Renal cortex interstitium (tissue), 15 donors: ENCODE measurements at places on chromosomes 3 and 15. TPM values are rescaled to one million over a fixed set of nuclear protein-coding genes. Genes with fewer than 3 reads are reported as not detected.

Gene RPL39L
- polyA plus RNA-seq = 19.5 TPM

Gene PLA2G4B
- 24.3 TPM for polyA plus RNA-seq

Gene GATM
- 276 TPM for polyA plus RNA-seq

Gene CNTN3
- polyA plus RNA-seq = 7.1 TPM

Gene DOCK3
- 1.4 TPM for polyA plus RNA-seq

Gene SI
- not detected for polyA plus RNA-seq

Gene RETNLB
- not detected for polyA plus RNA-seq

DNA sequence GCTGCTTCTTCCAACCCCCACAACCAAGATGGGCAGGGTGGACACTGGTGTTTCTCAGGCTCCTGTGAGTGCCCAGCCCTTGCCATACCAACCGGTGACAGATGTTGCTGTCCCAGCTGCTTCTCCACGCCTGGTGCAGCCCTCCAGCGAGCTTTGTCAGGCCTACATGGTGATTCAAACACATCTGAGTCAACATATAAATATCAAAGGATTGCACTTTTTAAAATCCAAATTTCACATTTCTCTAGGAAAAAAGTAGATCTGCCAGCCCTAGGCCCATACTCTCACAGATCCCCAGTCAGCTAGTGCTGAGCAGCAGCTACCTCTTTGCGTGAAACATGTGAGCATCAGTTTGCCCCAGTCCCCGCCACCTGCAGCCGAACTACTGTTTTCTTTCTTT is 52.7 kb downstream of the RPN1 start:
- no peak for DNase-seq

- DNase-seq = no peak
These were observed 36.3 kb upstream of the HERC1 start for GRCh38 chr15:63870043-63870394.

- no peak for DNase-seq
These were observed 69.4 kb downstream of the AAGAB start for GRCh38 chr15:67185051-67185450.

DNA sequence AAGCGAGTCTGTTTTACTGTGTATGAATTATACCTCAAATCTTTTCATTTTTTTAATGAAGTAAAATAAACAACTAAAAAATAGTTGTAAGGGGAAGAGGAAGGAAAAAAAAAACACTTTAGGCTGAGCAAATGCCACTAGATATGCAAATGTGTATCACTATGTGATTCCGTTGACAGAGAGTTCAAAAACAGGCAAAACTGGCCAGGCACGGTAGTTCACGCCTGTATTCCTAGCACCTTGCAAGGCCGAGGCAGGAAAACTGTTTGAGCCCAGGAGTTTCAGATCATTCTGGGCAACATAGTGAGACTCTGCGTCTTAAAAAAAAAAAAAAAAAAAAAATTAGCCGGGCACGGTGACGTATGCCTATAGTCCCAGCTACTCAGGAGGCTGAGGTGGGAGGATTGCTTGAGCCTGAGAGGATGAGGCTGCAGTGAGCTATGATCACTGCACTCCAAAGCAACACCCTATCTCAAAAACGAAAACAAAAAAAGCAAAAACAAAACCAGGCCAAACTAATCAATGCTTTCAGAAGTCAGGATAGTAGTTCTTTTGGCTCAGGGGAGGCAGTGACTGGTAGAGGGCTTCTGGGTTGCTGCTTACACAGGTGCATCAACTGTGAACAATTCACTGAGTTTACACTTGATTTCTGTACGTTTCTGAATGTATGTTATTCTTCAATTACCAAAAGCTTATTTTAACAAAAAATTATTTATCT is 7.4 kb downstream of the PRC1 start:
- no peak for DNase-seq

DNA sequence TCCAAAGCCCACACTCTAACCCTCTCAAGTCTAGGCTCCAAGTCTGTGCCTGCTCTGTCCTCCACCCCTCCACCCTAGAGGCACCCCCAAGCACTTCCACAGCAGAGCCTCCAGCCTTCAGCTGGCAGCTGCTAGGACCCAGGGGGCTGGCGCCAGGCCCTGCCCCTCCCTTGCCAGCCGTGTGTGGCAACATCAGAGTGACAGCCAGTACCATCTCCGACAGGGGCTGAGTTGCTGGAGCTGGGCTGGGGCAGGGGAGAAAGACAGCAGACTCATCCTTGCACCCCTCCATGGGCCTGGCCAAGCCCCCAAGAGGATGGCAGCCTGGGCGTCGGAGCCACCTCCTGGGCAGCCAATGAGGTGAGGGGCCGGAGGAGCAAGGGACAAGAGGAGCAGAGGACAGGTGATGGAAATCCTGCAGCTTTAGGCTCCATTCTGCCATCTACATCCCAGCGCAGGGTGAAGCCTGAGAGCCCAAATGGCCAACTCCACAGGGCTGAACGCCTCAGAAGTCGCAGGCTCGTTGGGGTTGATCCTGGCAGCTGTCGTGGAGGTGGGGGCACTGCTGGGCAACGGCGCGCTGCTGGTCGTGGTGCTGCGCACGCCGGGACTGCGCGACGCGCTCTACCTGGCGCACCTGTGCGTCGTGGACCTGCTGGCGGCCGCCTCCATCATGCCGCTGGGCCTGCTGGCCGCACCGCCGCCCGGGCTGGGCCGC is at the start of gene GPR62:
TSS of gene GPR62 (plus strand) at position 207 of the 718 bp plus-strand sequence. CDS start at position 479, 272 bp downstream.
- no peak for DNase-seq

DNA sequence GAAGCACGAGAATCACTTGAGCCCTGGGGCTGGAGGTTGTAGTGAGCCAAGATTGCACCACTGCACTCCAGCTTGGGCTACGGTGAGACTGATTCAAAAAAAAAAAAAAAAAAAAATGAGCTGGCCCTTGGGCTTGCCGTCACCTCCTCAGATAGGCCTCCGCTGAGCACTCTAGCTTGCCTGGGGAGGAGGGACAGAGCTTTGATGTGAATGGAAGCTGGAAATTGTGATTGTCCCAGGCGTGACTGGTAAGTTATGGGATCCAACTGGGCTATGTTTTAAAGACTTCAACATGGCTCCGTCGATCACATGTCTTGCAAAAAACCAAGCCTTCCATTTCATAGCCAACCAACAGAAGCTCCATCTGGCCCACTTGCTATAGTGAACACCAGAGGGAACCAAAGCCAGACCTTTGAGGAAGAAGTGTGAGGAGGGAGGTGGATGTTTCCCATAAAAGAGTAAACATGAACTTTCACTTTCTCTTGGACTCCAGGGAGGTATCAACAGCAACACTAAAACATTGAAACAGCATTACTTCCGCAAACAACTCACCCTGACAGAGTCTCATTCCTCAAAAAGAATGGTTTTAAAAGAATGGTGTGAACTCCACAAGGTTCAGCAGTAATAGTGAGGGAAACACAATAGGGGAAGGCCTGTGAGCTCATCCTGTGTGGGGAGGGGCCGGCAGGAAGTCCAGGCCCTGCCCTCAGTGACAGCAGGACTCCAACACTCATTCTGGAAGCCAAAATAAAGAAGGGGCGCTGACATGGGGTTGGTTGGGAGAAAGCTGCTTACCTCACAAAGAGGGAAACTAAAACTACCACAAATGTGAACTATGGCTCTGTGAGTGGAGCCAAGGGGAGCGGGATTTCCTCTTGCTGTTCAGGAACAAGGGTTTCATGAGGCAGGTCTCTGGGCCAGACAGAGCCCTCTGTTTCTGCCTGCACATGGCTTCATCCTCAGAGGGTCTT is 59.2 kb upstream of the IL12A start:
- peak; percentile 7 for DNase-seq

- DNase-seq = no peak
These were observed 111.7 kb downstream of the LMLN start for GRCh38 chr3:198071602-198072287.

DNA sequence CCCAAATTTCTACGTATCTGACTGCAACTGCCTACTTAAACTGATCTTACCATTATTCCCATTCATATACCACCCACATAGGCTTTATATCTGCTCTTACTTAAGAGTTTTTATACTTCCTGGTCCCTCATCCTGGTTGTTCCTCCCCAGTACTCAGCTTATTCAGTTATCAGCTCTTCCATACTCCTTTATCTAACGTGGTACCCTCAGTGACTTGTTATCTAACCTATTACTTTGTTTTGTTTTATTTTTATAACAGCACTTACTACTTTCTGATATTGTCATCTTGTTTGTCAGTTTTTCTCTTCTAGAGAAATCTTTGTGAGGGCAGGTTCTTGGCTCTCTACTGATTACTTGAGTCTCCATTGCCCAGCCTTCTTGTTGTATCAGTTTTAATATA is 100.6 kb downstream of the ZNF609 start:
- no peak for DNase-seq

DNA sequence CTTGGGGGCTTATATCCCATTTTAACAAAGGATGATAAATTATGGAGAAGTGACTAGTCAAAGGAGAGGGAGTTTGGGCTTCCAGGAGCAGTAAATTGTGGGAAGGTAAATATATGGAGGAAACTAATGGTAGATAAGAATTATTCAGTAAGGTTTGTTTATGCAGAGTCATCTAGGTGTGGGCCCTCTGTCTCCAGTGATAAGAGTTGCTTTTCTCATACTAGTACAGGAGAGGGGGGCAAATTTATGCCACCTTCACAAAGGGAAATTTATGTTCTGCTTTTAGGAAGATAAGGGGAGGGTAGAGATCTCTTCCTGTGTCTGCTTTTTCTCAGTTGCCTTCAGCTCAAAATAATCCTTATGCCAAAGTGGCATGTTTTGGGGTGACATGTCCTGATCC is 383.7 kb upstream of the PPP2R3A start:
- DNase-seq = no peak

- no peak for DNase-seq
These were observed 686.2 kb downstream of the NLGN1 start for GRCh38 chr3:174083706-174084105.

- no peak for DNase-seq
These were observed 248.1 kb upstream of the STAC start for GRCh38 chr3:36132214-36132613.
